ENCODE measurements at places on chromosomes 2 and 18.

DNA sequence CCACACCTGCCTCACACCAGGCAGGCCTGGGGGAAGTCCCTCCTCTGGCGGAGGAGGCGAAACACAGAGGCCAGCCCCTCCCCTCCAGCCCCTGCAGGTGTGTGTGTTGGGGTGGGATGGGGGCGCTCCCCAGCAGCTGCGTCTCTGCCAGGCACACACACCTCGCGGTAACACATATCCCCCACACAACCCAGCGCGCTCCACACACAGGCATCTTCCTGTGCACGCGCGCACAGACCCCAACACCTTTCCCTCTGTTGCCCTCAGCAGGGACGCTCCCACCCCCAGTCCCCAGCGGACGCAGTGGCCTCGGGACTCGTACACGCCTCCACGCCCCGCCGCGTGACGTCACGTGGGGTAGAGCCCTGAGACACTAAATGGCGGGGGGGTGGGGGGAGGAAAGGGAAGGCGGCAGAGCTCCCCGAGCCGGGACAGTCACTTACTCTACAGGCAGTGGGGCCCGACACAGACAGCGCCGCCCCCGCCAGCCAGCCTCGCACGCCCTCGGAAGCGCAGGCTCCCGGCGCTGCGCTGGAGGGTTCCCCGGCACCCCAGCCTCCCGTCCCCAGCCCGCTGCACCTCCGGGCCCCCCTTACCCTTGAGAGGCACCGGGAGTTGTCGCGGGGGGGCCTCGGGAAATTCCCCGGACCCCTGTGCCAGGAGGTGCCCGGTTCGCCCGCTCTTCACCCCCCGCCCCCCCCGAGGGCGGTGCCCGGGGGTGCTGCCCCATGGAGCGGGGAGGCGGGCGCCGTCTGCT is at the start of gene WNT10A:
Gene WNT10A (plus strand): TSS at position 751 of the 757 bp plus-strand sequence. CDS start 144 bp downstream, outside the sequence.
- DNase-seq = no peak

DNA sequence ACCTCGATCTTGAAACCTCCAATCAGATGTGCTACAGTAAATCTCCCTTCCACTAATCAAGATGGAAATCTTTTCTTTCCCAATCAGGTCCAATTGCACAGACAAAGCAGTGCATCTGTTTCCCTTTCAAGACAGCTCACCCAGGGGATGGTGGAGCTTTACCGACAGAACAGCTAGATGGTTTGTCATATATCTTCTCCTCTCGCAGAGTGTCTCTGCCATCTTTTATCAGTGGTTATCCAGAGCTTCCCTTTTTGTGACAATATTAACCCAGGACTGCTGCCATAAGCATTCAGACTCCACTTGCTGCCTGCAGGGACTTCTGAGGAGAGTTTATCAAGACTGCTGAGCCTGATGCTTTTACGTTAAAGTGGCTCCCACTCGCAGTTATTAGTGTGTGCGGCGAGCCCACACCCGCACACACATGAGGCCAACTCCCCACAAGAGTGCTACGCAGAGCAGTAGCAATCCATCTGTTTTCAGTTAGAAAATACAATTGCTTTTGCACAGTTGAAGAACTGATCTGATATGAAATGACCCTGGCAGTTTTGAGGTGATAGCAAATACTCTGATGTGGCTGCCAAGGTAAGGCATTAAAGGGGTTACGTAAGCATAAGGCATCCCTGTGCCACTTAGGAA is 398.9 kb downstream of the NCKAP5 start:
- DNase-seq = no peak

- no peak for DNase-seq
Observed at GRCh38 chr2:105814291-105814940, 69.7 kb downstream of the NCK2 start.

- DNase-seq = no peak
Observed at GRCh38 chr2:71120195-71120594, 9.8 kb downstream of the MCEE start.

DNA sequence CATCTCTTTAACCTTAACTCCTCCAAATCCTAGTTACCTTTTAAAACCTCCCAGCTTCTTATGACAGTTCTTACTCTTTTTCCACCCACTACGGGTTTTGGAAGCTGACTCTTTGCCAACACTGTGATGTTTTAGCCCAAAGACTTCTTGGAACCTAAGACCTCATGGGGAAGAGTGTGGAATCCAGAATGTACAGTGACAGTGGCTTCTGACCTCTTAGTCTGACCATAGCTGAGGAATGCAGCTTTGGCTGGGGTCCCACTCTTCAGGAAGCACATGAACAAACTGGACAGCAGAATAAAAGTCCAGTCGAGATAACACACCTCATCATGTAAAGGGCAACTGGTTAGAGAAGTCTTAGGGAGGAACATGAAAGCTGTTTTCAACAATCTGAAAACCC is 161.1 kb upstream of the PKDCC start:
- no peak for DNase-seq

- no peak for DNase-seq
Observed at GRCh38 chr2:205700331-205701132, 18.2 kb downstream of the NRP2 start.

Measured in right kidney (tissue), 9 donors.